ENCODE measurements at places on chromosomes 1 and 21. TPM values are rescaled to one million over a fixed set of nuclear protein-coding genes. Genes with fewer than 3 reads are reported as not detected.

GRCh38 chr1:151905070-151905442 is 4.3 kb downstream of the THEM4 start:
- no peak for DNase-seq

DNA sequence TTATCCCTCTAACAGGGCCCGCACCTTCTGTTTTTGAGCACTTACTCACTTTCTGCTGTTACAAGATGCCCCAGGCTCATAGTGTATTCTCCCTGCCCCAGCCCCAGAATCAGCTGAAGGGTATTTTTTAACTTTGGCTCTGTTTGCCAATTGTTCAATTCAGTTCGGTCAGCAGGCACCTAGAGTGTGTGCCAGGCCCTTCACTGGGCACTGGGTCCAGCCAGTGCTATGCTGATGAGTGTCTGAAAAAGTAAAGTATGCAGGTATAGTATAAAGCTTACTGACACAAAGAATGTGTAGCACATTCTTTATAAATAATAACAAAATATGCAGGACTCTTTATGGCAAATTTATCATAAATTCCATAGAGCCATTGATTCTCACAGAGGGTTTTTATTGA is 35.0 kb downstream of the FHAD1 start:
- no peak for DNase-seq

DNA sequence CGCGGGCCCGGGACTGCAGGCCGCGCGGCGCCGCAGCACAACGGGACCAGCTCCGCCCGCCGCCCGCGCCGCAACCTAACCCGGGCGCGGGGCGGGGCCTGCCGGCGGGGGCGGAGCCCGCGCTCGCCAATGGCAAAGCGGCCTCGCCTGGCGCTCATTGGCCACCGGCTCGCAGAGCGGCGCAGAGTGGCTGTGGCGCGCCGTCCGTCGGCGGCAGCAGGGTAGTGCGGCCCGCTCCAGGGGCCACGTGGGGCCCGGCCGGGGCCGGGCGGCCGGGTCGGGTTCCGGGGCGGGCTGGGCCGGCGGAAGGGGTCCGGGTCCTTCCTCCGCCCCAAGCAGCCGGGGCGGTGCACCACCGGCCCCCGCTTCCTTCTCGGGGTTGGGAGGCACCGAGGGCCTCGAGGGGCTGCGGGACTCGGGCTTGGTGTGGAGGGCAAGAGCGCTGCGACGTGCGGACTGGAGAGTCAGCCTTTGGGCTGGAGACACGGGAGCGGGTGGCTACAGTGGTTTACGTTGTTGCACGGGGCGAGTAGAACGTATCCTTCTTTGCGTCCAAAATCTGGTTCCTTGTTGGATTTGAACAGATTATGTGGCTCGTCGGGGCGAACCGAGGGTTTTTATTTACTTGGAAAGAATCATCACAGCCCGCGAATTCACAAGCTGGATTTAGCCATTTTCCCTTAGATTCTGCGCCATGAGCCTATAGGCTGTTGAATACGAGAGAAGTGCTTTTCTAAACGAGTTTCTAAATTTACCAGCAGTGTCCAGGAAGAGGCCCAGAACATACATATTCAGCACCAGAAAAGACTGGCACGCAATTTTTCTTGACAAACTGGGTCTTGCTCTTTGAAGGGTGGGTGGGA is at the start of gene SRM:
TSS of gene SRM (minus strand) at position 51 of the 863 bp plus-strand sequence. CDS start 75 bp downstream, outside the sequence.
- DNase-seq: peak; percentile 91

DNA sequence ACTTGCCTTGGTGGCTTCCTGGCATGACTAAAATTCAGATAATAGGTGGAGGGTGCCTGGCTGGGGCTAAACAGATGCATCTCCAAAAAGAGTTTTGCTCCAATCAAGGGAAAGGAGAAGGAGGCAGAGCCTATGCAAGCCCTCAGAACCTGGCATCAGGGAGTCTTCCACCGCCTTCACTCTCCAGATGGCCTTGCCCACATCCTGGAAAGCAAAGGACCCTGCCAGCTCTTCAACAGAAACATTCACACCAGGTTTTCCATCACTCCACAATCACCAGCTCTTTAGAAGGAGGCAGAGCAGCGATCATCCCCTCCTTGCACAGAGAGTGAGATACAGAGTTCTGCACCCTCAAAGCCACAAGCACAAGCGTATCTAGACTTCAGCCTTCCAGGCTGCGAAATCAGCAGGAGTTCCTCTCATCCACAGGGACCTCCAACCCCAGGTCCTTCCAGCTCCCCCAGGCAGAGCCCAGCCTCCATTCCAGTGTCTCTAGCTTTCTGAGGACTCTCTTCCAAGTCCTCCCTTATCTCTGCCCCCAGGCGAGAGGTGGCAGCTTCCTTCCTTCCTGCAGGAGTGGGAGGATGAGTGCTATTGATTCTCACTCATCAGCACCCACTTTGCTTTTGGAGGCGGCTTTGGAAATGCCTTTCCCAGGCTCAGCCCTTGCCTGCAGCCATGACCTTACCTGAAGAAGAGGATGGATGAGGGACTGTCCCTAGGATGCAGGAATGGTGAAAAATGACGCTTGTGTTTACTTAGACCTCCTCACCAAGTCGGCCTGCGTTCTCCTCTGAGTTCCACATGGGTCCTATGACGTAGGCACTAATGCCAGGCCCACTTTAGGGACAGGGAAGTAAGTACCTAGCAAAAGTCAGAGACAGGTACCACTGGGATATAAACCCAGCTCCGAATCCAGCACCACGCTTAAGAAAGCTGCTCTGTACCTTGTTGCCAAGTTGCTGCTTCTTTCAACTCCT is 75.4 kb downstream of the RIPK4 start:
- DNase-seq: peak; percentile 16

- peak; percentile 62 for DNase-seq
These were observed 16.3 kb upstream of the CDK18 start for GRCh38 chr1:205488074-205488723.

DNA sequence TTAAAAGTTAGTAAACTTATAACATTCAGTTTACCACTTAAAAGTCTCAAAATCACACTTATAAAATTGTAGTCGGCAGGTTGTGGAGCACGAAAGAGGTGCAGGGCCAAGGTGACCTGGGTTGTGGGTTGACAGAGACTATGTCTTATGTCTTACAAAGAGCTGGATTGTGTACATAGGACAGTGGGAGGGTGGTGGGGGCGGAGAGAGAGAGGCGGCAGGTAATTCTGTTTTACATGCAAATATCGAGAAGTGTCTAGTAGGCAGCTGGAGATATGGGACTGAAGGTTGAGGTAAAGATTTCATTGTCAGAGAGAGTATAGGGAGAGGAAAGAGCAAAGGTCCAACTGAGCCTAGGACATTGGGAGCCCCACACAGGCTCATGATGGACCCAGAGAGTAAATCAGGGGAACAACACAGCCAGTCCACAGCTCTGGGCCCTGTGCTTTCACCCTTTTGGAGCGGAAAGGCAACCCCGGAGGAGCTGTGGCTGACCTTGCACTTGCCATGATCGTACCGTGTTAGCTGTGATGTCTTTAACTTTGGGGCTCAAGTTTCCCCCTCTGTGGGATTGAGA is 28.1 kb upstream of the ZBTB18 start:
- no peak for DNase-seq

- DNase-seq: no peak
These were observed 274.9 kb downstream of the RRAGC start for GRCh38 chr1:38584448-38585355.

DNA sequence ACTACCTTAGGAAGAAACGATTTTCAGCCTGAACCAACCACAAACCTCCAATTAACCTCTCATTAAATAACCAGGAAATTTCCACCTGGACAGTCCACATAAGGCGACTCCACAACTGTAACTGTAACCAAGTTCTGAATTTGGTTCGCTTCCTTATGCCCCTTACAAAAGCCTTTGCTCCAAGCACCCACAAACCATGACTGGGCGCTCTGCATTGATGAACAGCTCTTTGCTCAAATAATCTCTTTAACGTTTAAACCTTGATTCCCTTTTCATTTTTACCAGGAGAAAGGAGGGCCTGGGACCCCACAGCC is 38.2 kb upstream of the ZNF124 start:
- no peak for DNase-seq

DNA sequence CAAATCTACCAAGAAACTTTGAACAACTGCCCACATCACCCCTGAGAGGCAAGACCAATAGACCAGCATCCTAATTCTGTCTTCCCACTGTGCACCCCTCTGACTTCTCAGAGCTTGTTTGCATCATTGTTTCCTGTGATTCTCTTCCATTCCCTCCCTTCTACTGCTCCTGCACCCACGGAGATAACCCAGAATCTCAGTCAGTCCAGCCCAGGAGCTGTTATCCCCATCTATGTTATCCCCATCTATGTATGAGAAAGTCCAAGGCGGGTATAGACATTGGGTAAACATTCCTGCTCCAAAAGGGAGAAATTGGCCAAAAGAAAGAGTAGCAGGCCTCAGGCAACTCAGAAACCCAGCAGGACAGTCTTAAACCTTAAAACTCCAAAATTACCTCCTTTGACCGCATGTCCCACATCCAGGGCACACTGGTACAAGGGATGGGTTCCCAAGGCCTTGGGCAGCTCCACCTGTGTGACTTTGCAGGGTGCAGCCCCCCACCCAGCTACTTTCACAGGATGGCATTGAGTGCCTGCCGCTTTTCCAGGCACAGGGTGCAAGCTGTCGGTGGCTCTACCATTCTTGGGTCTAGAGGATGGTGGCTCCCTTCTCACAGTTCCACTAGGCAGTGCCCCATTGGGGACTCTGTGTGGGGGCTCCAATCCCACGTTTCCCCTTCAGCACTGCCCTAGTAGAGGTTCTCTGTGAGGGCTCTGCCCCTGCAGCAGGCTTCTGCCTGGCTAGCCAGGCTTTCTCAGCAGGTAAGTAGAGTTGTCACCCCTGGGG is 414.8 kb downstream of the NPHP4 start:
- DNase-seq: no peak

- no peak for DNase-seq
These were observed 58.6 kb upstream of the HIVEP3 start for GRCh38 chr1:41977326-41977725.

DNA sequence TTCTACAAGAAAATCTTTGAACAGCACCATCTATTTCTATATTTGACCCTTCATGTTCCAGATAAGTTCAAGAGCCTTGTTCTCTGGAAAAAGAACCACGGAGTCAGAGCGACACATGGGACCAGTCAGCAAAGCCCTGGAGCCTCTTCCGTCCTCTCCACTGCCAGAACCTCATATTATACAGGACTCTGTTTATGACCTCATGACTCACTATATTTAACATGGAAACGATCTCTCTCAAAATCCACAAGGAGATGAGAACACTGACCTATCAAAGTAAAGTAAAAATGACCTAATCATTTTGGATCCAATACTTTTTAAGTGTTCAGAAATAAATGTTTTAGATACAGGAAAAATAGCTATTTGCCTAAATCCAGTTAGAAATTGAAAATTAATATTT is 124.6 kb upstream of the KRTAP19-8 start:
- DNase-seq: no peak

GRCh38 chr1:119397986-119398385 is 17.0 kb upstream of the HSD3B2 start:
- no peak for DNase-seq

- DNase-seq: no peak
These were observed 4.7 kb downstream of the DDI2 start for GRCh38 chr1:15621975-15622374.

- no peak for DNase-seq
These were observed 5.5 kb downstream of the RHOU start for GRCh38 chr1:228740543-228741317.

DNA sequence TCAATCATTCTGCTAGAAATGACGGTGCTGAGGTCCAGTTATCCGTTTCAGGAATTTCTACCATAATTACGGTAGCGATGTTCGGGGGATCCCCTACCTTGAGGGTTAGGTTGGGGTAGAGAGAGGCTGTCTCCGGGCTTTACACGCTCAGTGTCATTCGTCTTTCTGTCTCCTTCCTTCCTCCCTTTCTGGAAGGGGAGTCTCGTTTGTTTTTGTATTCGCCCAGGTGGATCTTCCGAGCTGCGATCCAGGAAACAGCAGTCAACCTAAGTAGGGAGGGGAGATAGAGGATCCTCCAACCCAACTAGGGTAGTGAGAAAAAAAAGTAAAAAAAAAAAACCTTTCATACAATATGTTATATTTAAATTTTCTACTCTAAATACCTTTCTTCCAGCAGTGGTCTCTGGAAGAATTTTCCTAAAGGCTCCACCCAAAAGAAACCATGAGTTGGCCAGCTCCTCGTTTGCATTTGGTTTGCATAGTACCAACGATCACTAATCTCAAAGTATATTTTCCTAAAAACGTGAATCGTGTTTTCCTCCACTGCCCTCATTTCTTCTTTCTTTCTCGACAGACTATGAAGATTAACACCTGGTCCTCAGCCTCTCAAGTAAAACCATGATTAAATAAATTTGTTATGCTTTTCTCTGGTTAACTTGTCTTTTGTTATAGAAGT is 611 bp upstream of the PIK3C2B start:
- no peak for DNase-seq

DNA sequence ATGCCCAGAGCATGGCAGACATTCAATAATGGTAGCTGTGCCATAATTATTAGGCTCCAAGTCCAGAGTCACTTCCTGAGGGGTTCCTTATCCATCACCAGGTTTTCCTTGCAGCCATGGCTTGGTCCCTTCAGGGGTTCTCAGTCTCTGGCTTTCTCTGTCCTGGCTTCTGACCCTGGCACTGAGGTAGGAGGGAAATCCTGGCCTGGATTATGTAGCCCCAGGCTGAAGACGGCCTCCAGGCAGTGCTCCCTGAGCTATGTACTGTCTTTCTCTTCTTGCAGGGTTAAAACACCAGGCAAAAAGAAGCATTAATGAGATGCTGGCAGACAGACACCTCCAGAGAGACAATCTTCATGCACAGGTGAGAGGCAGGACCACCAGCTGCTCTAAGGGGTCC is 9.5 kb upstream of the PADI3 start:
- no peak for DNase-seq

DNA sequence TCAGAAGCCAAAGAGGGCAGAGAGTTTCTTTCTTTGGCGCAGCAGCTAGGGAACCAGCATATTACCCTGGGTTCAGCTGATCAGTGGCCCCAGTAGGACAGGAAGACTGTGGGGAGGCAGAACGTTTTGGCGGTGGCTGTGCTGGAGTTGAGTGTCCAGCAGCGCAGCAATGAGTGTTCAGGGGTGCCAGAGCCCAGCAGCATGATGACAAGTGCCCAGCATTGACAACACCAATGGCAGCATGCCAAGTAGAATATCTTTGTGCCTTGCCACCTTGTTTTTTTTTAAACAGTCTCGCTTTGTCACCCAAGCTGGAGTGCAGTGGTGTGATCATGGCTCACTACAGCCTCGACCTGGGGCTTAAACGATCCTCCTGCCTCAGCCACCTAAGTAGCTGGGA is 106.7 kb upstream of the CDC42BPA start:
- no peak for DNase-seq

GRCh38 chr1:178542554-178543289 is 29.8 kb downstream of the TEX35 start:
- peak; percentile 90 for DNase-seq

GRCh38 chr1:227781314-227781930 is 34.1 kb upstream of the PRSS38 start:
- DNase-seq: peak; percentile 11

GRCh38 chr1:93976291-93976690 is 67.1 kb upstream of the GCLM start:
- no peak for DNase-seq

GRCh38 chr1:73839922-73840321 is 358.1 kb downstream of the LRRIQ3 start:
- DNase-seq: peak; percentile 9

Gene PTPN14
- 6.8 TPM for total RNA-seq

Gene SLC1A7
- total RNA-seq: 0.58 TPM

Gene IQCC
- total RNA-seq: 1.3 TPM

Gene SDC3
- total RNA-seq: 18.0 TPM

Gene RYR2
- 0.45 TPM for total RNA-seq

Gene NPHS2
- not detected for total RNA-seq

Gene HSD3B1
- 0.70 TPM for total RNA-seq

Gene SERPINC1
- total RNA-seq: not detected

Gene RIMS3
- 6.4 TPM for total RNA-seq

Gene WRAP73
- 23.6 TPM for total RNA-seq

Gene ORC1
- 1.7 TPM for total RNA-seq

Data from left colon (tissue), 2 donors.